EL (cell line): ENCODE measurements at places on chromosomes 1 and 21.
A peak's percentile ranks its signal among the peaks of the same experiment; 100 is the strongest.

GRCh38 chr1:30506291-30507015 is 216.9 kb downstream of the MATN1 start:
- DNase-seq, result no peak

- no peak for DNase-seq
Measured at GRCh38 chr1:151048645-151049032, 1.1 kb downstream of the C1orf56 start.

DNA sequence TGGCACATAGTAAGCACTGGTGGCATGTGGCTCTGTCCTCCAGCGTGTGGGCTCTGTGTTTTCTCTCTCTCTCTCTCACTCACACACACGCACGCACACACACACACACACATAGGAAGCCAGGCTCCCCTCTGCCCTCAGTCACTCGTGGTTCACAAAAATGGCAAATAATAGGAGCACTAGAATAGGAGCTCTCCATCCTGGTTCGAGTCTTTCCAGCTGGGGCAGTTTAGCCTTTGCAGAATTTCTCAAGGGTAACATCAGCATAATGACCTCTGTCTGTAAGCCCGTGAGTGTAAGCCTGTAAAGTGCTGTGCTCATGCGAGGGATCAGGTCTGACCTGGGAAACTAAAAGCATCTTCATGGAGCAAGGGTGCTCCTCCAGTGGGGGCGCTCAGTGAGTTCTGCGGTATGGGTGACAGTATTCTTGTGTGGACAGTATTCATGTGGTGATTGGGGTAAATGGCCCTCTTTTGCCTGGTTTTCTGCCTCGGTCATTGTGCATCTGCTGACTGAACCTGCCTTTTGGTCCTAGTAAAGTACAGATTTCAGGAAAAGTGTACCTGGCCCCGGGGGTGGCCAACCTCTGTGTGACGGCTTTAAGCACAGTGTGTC is 842 bp upstream of the ZC3H12A start:
- peak; percentile 29 for DNase-seq

- DNase-seq, result no peak
Measured at GRCh38 chr21:43803558-43804300, 14.4 kb downstream of the RRP1 start.

- DNase-seq, result peak; percentile 46
Measured at GRCh38 chr21:28975397-28975796, 17.3 kb downstream of the LTN1 start.

DNA sequence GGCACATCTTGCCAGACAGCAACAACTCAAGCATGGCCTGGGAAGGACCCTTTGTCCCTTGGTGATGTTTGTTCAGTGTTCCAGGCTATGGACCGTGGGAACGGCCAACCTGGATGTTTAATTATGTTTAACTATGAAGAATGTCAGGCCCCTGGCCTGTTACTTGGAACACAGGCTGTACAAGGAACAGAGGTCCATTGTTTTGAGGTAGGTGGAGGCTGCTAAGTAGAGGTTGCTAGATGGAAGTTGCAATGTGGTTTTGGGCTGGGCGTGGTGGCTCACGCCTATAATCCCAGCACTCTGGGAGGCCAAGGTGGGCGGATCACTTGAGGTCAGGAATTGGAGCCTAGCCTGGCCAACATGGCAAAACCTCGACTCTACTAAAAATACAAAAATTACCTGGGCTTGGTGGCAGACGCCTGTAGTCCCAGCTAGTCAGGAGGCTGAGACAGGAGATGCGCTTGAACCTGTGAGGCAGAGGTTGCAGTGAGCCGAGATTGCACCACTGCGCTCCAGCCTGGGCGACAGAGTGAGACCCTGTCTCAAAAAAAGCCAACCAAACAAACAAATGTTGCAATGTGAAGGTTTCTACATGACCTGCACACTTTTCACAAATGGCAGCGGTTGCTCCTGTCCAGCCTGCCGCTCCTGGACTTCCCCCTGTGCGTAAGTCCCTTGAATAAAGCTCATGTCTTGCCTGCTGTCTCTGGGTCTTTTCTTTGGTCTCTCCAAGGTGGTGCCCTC is 2.5 kb upstream of the LEFTY1 start:
- DNase-seq, result no peak

DNA sequence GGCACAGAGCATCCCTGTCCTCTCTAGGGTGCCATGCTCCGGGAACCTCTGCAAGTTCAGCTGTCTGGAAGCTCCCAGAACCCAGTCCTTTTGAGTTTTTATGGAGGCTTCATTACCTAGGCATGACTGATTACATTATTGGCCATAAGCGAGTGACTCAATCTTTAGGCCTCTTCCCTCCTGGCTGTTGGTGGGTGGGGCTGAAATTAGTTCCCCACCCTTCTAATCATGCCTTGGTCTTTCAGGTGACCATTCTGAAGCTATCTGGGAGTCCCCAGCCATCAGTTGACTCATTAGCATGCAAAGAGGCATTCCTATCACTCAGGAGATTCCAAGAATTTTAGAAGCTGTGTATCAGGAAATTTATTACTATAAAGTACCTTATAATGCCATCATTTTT is 46.6 kb downstream of the WLS start:
- peak; percentile 32 for DNase-seq

DNA sequence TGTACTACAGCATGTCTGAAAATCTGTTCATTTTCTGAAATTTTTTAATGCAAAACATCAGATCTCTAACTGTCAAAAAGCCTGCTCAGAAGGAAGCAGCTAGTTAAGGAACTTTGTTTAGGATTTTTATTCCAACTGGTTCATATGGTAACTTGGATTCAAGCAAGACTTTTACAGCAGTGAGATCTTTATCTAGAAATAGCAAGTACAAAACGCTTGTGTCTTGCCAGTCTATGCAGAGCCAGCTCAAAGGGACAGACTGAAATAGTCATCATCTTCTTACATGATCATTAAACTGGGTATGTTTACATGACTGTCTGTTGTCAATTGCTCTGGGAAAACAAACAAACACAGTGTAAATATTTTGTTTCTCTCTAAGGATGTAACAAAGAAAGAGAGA is 37.6 kb downstream of the DDAH1 start:
- DNase-seq, result no peak

DNA sequence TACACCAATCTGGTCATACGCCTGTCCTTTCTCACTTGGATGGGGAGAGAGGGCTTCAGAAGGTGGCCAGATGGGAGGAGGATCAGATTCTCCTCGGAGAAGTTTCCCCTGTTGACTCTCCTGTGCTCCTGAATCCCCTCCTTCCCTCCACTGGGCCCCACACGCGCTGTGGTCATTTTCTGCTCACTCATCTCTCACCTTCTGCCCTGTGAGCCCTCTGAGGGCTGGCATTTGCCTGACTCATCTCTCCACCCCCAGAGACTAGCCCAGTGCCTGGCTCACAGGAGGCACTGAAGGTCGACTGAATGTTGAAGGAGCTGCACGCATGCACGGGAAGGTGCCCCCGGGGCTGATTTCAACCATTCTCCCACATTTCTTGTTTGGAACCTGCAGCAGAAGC is 14.2 kb downstream of the ABCA4 start:
- peak; percentile 69 for DNase-seq

- DNase-seq, result no peak
Measured at GRCh38 chr1:3620708-3621107, 4.1 kb upstream of the TPRG1L start.

- no peak for DNase-seq
Measured at GRCh38 chr1:157090771-157091170, 8.8 kb downstream of the ETV3L start.

- no peak for DNase-seq
Measured at GRCh38 chr1:168613038-168613451, 36.6 kb downstream of the XCL1 start.

- no peak for DNase-seq
Measured at GRCh38 chr1:67434491-67434890, 4.3 kb upstream of the SERBP1 start.

DNA sequence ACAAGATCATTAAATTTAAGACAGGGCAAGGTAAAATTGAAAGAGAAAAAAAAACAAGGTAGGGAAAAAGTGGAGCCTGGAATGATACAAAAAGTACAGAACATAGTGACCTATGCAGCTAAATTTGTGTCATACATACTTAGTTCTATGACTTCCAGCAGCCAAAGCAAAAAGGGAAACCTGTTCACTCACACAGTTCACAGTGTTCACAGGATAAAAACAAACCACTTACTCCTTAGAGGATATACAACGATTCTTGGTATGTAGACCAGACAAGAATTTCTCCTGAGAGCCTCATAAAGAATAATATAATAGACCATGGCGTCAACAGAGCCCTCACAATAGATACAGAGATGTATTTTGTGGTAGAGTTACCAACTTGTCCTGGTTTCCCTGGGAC is 27.5 kb downstream of the COA7 start:
- no peak for DNase-seq

DNA sequence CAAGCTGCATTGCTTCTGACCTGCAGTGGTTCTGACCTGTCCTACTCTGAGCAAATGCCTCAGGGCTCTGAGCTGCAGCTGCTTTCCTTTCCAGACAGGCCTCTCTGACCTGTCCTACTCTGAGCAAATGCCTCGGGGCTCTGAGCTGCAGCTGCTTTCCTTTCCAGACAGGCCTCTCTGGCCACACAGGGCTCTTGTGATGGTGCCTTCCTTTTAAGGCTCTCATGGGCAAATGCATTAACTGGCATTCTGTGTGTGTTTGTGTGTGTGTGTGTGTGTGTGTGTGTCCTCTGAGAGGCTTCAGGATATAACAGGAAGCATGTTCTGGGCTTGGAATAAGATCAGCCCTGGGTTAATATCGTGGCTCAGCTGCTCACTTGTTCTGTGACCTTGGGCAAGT is 131.3 kb downstream of the NTPCR start:
- peak; percentile 73 for DNase-seq

DNA sequence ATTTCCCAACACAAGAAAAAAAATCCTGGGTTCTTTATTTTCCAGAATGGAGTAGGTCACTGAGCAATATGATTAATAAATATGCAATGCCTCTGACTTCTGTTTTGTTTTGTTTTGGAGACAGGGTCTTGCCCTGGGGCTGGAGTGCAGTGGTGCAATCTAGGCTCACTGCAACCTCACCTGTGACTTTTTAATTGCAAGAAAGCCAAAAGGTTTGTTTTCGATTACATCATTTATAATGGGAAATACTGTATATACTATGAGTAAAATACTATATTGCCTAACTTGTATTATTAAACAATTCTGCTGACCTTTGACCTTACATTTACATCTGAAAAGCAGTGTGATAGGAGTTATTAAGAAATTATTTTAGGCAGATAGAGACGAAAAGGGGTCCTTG is 11.6 kb upstream of the CD46 start:
- DNase-seq, result no peak

- DNase-seq, result peak; percentile 91
Measured at GRCh38 chr1:224565186-224565585, 50.9 kb upstream of the CNIH3 start.

- DNase-seq, result no peak
Measured at GRCh38 chr1:4307468-4307845, 347.0 kb upstream of the AJAP1 start.

GRCh38 chr1:180152588-180152987 is 2.1 kb upstream of the QSOX1 start:
- DNase-seq, result no peak

- DNase-seq, result peak; percentile 97
Measured at GRCh38 chr1:78101514-78101913, 55.7 kb downstream of the GIPC2 start.

DNA sequence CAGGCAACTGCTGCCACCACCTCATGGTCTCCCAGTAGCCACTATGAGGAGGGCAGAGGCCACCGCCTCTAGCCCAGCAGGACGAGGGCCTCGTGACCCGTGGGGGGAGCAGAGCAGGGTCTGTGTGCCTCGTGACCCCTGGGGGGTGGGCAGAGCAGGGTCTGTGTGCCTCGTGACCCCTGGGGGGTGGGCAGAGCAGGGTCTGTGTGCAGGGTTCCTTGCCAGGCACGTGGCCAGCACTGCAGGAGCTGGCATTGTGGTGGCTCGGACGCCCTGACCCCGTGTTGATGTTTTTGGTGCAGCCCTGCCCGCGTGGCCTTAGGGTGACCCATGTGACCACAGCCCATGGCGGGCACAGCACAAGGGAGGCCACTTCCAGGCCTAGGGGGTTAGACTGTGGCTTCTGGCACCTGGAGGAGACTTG is 52.8 kb downstream of the SLX9 start:
- no peak for DNase-seq

DNA sequence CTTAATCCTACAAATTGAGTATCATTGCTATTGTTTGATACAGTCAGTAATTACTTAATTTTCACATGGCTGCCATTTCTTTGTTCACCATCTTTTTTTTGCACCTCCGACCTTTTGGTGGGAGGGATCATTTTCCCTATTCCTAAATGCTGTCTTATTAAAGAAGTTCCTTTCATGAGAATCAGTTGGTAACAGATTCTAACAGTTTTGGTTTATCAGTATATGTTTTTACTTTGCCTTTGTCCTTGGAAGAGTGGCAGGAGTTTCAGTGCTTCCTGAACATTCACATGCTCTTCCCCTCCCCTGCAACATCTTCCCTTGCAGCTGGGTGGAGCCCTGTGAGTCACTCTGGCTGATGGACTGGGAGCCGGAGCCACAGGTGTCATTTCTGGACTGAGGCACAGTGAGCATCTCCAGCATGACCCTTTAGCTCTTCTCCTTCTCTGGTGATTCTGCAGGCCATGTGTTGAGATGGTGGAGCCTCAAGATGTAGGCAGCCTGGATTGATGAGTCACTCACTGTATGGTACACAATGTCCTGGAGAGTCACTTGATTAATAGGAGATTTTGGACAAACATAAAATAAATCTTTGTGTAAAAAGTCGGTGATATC is 217.7 kb downstream of the URB2 start:
- DNase-seq, result peak; percentile 19

DNA sequence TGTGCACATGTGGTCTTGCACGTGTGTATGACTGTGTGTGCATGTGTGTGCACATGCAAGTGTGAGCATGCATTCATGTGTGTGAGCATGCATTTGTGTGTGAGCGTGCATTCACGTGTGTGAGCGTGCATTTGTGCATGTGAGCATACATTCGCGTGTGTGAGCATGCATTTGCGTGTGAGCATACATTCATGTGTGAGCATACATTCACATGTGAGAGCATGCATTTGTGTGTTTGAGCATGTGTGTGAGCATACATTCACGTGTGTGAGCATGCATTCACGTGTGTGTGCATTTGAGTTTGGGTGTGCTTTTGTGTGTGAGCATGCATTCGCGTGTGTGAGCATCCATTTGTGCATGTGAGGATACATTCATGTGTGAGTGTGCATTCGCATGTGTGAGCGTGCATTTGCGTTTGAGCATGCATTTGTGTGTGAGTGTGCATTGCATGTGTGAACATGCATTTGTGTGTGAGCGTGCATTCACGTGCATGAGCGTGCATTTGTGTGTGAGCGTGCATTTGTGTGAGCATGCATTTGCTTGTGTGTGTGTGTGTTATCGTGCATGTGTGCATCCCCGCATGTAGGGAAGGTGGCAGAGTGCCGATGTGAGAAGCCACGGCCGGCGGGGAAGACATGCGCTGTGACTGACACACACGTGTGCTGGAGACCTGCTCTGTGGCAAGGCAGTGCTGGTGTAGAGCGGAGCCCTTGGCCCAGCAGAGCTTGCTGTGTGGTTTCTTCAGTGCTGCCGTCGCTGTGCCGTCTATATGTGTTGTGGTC is 18.2 kb downstream of the ITGB2 start:
- no peak for DNase-seq

- DNase-seq, result peak; percentile 41
Measured at GRCh38 chr1:9822897-9823692, 670 bp downstream of the CLSTN1 start.
